ENCODE measurements at places on chromosomes 11 and 22.

DNA sequence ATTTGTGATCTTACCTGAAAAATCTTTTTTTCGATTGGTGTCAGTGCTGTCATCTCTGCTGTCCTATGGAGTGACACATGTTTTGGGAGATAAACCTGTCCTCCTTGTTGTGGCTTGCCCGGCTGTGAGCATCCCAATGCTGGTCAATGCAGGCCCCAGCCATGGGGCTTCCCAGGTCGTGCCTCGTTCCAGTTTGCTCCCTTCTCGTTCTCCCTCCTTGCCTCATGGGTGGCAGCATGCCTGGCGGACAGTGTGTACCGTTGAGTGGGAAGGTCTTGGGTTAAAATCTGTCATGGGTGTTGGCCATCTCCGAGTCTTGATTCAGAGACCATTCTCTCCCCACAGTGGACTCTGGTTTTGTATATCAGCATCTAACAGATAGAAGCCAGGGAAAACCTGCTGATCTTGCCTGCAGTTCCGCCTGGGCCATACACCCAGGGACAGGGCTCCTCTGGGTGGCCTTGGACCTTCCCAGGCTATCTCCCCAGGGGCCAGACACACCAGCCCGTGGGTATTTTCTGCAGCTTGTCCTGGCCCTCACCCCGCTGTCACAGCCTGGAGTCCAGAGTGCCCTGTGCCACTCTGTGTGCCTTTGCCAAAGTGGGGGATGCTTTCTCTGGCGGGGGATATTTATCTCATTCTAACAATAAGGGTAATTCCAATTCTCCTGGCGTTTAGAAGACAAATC lies 208.1 kb downstream of the TBC1D22A start:
- DNase-seq = no peak

DNA sequence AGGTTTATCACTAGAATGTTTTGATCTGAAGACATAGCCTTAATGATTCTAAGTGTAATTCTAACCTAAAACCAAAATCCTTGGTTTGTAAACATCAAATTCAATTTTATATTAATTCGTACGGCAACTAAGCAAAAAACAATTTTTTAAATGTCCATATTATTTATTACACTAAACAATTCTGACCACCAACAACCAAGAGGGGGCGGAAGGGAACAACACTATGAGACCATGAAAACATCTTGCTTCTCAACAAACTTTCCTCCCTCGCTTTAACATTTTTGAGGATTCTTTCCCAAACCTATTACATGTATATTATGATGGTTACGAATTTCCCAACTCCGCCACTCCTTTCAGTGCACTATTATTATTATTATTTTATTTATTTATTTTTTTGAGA lies 6.5 kb upstream of the UCP2 start:
- no peak for DNase-seq

DNA sequence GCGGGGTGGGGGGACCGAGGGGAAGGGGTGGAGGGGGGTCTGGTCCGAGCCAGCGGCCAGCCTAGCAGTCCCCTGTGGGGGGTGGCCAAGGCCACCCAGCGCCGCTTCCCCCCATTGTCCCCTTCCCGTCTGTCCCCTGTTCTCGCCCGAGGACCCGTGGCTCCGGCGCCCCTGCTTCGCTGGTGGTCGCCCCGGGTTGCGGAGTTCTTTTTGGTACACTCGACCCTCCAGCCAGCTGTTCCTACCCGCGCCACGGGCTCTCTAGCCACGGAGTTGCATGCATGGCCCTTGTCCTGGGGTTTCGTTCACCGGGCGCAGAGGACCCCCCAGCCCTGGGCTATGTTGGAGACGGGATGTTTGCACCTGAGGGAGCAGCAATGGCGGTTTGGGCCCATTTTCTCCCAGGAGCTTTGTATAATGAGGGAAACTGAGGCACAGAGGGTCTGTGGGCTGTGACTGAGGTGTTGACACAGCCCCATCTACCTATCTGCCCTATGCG lies 489 bp downstream of the RNF214 start:
- DNase-seq = no peak

DNA sequence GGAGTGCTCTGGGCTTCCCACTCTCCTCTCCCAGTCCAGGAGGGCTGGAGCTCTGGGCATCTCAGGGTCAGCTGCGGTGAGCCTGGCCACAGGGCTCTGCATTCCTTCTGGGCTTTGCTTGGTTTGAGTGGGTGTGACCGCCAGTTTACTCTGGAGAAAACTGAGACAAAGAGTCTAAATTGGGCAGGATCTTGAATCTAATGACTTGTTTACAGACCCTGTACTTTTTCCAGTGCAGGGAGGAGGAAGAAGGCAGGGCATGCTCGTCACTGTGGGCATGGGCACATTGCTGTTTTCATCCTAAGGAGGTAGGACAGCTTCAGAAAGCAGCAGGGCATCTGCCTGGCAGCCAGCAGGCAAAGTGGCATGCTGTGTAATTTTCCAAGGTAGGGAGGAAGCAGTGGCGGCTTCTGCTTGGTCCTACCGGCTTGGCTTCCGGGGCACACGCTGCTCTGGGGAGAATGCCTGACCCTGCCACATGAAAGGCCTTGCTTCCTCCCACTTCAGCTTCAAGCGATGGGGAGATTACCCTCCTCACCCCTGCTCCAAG lies 22.9 kb downstream of the FLI1 start:
- DNase-seq = no peak

- DNase-seq = no peak
Observed at GRCh38 chr22:28148816-28149465, 229.9 kb upstream of the PITPNB start.

GRCh38 chr11:72780296-72781062 lies 13.4 kb downstream of the STARD10 start:
- DNase-seq = no peak

Data from GOT3 (cell line).